Activated naive CD4-positive, alpha-beta T cell (primary cell): ENCODE measurements at places on chromosomes 2 and 18.

- no peak for DNase-seq
Measured at GRCh38 chr2:215405722-215406581, 29.9 kb downstream of the FN1 start.

DNA sequence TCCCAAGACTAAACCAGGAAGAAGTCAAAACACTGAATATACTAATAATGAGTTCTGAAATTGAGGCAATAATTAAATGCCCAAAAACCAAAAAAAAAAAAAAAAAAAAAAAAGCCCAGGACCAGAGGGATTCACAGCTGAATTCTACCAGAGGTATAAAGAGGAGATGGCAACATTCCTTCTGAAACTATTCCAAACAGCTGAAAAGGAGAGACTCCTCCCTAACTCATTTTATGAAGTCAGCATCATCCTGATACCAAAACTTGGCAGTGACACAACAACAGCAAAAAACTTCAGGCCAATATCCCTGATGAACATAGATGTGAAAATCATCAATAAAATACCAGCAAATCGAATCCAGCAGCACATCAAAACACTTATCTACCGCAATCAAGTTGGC, 108.5 kb upstream of the COL3A1 start:
- no peak for DNase-seq

DNA sequence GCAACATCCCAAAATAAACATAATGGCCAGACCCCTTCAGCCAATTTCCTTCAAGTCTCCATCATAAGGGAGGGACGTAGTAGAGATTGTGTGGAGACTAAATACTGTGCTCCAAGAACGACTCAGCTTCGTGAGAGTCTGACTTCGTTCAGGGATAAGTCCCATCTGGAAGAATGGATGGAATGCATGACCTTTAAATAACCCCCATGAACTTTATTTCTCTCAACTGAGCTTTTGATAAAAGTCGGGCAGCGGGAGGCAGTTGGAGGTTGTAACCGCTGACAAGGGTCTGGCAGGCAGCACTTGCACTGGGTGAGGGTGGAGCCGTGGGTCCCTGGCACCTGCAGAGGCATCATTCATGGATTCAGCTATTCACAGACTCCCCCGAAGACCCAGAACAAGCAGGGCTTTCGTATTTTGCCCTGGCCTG, 115.9 kb downstream of the ZFP36L2 start:
- DNase-seq = no peak

DNA sequence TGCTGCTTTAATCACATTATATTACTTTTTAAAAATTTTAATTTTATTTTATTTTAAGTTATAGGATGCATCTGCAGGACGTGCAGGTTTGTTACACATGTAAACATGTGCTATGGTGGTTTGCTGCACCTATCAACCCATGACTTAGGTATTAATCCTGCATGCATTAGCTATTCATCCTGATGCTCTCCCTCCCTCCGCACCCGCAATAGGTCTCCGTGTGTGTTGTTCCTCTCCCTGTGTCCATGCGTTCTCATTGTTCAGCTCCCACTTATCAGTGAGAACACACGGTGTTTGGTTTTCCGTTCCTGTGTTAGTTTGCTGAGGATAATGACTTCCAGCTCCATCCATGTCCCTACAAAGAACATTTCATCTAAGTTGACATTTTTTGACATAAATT, 283.2 kb downstream of the CYRIA start:
- no peak for DNase-seq

DNA sequence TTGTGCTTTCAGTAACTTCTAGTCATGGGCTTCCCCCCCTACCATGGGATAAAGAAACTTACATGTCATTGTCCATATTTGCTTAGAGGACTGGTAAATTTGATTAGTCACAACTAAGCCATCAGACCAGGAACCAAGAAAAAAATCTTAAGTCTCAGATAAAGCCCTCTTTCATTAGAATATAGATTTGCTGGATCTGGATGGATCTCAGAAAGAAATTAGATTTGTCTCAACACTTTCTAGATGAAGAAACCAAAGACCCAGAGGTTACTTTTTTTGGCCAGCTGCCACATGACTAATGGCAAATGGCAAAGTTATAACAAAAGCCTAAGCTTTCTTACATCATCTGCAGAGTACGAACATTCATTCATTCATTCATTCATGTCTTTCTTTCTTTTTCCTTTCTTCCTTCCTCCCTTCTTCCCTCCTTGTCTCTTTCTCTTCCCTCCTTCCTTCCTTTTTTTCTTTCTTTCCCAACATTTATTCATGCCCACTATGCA, 60.2 kb downstream of the CDCA7 start:
- no peak for DNase-seq

- no peak for DNase-seq
Measured at GRCh38 chr2:138267902-138268254, 233.7 kb upstream of the SPOPL start.

GRCh38 chr18:5574843-5575242, 31.0 kb upstream of the EPB41L3 start:
- DNase-seq = no peak

DNA sequence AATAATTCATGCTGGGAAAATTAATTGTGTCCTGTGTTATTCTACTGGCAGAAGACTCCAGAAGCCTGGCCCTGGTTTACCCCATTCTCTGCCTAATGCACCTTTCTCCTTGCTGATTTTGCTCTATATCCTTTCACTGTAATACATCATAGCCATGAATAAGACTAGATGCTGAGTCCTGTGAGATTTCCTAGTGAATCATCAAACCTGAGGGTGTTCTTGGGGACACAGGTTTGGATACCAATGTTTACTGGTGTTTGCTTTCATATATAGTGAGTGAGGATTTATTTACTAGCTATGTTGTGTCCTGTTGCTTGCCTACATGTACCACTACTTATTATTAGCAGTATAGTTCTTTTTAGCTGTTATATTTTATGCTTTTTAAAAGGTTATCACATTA, 6.5 kb downstream of the METTL5 start:
- no peak for DNase-seq

- no peak for DNase-seq
Measured at GRCh38 chr2:106316915-106317314, 122.8 kb upstream of the UXS1 start.

DNA sequence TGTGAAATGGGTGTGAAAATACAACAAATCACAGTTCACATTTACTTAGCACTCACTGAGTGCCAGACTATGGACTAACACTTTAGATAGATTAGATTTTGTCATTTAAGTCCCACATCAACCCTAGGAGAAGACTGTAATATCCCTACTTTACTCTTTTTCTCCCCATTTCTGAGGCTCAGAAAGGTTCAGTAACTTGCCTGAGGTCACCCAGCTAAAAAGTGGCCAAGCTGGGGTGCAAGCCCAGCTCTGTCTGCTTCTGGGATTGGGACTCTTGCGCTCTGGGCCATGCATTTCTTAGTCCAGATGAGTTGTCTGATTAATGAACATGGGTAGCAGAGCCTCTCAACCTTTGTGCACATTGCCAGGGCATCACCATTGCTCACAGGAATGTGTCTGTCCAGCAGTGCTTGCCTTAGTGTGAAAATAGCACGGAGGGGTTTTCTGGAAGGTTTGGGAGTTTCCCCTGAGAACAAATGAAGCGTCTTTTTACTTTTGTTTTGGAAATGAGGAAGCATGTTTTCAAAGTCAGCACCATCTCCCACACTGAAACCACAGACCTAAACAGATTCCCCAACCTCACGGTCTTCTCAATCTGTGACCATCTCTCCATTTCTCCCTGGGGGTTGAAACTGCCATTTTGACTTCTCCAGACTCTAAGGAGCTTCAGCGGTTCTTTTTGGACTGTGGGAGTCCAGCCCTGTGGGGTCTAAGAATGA, 31.9 kb downstream of the NRP2 start:
- no peak for DNase-seq

- no peak for DNase-seq
Measured at GRCh38 chr2:99648906-99649789, 159.3 kb upstream of the REV1 start.

DNA sequence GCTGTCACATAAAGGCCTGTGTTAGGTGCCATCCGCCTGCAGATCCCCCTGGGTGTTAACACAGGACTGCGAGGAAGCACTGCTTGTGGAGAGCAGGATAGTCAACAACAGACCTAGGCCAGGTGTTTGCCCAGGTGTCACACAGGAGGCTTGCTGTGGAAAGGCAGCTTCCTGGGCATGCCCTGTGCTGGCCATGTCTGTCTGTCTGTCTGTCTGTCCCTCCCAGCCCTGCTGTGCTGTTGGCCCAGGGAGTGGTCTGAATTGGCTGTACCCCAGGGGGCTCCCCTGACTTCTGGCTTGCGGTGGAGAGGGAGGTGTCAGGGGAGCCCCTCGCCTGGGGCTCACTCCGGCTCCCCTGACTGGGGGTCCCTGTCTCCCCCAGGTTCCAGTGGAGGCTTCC, 53.2 kb downstream of the SH3BP4 start:
- DNase-seq = no peak

DNA sequence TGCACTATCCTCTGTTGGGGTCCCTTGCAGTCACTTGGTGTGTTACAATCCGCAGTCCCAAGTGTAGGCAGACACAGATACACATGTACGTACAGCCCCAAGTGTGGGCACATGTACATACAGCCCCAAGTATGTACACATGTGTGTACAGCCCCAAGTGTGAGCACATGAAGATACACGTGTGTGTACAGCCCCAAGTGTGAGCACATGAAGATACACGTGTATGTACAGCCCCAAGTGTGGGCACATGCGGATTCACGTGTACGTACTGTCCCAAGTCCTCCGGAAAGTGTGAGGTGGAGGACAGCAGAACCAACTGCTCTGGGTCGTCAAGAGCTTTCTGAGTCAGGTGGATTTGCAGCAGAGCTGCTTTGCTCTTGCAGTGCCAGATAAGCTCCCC, 440.0 kb downstream of the ZNF516 start:
- no peak for DNase-seq

DNA sequence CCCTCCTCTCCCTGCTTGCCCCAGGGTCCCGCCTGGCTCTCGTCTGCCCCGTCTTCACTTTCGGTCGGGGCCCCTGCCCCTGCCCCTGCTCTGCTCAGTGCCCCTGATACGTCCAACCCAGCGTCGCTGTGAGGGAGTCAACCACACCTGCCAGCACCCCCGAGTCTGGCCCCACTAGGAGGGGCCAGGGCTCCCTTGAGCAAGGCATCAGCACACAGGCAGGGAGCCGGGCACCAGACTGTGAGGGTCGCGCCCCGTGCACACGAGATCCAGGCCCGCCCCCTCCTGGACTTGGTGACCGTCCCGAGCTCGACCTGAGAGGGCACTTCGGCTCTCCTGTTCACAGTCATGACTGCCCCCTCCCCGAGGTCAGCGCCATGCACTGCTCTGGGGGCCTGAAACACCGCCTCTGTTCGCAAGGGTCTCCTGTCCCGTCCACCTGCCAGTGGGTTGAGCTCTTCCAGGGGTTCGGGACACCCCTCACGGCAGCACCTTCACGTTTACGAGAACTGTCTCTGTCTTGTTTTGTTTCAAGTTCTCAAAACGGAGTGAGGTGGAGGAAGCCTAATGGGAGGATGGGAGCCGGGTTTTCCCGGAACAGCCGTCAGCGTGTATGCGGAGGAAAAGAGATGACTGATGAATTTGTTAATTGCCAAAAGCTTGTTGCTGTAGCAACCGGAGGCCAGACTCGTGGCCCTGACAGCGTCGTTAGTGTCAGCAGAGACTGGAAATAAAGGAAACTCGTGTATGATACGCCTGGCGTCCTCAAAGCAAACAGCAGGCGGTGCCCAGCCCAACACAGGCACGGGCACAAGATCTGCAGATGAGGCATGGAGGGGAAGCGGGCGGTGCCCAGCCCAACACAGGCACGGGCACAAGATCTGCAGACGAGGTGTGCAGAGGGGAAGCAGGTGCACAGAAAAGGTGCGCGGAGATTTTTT, 48.2 kb upstream of the KCNG2 start:
- DNase-seq = no peak

DNA sequence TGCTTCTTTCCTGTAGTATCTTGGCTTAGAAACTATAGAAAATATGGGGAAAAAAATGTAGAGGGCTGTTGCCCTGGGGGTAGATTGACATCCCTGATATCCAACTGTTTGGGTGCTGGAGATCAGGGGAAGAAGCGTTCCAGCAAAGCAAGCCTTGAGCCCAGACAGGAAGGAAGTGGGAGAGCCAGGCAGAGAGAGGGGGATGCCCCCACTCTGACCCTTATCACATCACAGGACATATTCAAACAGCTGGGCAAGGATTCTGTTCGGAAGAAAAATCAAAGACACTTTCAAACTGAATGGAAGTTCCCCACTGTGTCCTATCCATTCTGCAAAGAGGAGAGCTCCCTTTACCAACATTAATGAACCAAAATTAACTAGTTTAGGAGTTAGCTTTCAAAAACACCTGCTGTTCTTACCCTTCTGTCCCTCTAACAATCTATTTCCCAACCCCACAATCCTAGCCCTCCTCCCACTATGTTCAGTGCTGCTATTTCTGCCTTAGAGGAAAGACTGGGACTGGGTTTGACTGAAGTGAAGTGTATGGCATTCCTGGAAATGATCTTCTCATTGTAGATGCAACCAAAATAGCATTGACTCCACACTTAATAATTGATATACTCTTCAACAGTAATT, 16.9 kb upstream of the KCNG3 start:
- no peak for DNase-seq

DNA sequence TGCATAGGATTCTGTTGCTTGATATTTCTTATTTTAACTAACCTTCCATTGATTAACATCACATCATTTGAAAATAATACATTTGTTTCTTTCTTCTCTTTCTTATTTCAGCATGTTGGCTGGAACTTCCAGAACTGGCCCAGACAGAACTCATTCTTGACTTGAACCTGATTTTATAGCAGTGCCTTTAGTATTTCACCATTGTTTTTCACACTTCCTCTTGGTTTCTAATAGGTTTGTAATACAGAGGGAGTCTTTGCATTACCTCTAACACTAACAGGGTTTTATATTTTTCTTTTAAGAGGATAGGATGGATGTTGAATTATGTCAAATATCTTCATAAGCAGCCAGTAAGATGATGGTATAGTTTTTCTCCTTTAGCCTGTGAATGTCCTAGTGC, 39.2 kb downstream of the SEMA4F start:
- DNase-seq = no peak

DNA sequence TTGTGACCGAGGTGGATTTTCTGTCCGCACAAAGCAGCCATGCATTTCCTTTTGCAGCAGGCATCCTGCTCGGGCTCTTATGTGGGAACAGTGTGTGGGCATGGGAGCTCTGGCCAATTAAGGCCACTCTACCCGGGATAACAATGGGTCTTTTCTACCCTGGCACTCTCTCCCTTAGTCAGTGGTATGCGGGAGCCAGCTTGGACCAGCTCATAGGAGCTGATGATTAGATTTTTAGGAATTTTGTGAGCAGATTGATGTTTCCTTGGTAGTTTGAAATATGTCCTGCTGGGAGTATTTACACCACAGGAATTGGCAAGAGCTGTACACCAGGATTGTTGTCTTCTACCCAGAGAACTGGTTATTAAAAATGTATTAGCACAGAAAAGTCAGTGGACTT, 89.3 kb downstream of the SPP2 start:
- no peak for DNase-seq

DNA sequence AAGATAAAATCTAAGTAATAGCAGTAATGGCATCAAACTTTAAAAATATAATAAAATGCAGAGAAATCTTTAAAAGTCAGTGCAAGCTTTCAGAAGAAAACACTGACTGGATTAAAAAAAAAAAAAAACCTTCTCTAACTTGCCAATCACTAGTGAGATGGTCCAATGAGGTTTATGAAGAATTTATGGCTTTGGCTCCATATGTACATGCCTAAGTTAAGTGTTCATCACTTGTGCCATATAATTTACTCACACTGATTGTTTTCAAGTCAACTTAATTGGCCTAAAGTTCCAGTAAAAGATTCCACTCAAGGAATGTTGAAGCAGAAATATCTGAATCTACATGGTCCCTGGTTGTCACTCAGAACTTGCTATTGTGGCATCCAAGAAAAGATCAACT, 40.7 kb upstream of the RAB27B start:
- no peak for DNase-seq
